ENCODE measurements at places on chromosomes 6 and 20.

GRCh38 chr20:23926944-23927872, 47.7 kb upstream of the CST5 start:
- no peak for DNase-seq

- DNase-seq = no peak
Observed at GRCh38 chr20:38804682-38805501, 605 bp upstream of the PPP1R16B start.

DNA sequence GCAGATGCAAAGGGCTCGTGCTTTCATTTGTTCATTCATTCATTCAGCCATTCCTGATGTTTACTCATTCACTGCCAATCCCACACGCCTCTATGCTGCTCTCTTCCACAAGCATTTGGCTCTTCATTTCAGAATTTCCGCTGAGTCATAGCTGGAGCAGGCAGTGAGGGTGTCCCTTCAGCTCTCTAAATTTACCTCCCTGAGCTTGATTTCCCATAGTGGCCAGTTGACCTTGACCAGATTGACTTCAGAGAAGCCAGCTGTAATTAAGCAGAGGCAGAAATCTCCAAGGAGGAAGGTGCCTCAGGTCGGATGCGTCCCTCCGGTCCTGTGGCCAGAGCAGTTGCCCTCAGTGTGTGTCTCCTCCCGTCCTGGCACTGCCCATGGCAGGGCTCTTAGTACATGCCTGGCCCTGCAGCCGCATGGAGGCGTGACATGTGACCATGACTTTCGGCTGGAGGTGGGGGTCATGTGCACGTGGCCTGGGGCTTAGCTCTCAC, 267.2 kb upstream of the ECI2 start:
- peak; percentile 34 for DNase-seq

DNA sequence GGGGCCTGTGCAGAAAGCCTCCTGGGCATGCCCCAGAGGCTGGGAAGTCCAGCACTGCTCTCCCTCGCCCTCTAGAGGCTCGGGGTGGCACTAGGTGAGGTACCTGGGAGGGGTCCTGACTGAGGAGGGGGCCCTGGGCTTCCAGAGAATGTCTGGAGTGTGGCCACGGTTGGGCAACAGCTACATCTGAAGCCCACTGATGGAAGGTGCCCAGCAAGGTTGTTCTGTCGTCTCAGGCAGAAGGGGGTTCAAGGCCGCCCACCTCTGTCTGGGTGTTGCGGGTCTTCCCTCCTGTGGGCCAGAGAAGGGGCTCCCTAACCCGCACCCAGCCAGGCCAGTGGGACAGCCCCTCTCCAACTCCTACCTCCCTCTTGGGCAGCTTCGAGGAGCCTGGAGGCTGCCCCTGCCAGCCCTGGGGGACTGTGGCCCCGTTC, 11.4 kb upstream of the VEGFA start:
- no peak for DNase-seq

- no peak for DNase-seq
Observed at GRCh38 chr6:79469376-79470246, 67.6 kb downstream of the LCA5 start.

DNA sequence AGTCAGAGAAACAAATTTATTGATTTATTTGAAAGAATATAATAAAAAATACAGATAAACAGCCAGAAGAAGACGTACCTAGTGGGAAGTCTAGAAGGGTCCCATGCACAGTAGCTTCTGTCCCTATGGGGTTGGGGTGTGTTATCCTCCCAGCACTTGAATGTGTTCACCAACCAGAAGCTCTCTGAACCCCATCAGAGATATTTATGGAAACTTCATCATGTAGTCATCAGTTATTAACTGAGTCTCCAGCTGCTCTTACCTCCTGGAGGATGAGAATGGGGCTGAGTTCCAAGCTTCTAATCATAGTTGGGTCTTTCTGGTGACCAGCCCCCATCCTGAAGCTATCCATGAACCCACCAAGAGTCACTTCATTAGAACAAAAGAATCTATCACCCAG, 15.4 kb upstream of the USP45 start:
- no peak for DNase-seq

DNA sequence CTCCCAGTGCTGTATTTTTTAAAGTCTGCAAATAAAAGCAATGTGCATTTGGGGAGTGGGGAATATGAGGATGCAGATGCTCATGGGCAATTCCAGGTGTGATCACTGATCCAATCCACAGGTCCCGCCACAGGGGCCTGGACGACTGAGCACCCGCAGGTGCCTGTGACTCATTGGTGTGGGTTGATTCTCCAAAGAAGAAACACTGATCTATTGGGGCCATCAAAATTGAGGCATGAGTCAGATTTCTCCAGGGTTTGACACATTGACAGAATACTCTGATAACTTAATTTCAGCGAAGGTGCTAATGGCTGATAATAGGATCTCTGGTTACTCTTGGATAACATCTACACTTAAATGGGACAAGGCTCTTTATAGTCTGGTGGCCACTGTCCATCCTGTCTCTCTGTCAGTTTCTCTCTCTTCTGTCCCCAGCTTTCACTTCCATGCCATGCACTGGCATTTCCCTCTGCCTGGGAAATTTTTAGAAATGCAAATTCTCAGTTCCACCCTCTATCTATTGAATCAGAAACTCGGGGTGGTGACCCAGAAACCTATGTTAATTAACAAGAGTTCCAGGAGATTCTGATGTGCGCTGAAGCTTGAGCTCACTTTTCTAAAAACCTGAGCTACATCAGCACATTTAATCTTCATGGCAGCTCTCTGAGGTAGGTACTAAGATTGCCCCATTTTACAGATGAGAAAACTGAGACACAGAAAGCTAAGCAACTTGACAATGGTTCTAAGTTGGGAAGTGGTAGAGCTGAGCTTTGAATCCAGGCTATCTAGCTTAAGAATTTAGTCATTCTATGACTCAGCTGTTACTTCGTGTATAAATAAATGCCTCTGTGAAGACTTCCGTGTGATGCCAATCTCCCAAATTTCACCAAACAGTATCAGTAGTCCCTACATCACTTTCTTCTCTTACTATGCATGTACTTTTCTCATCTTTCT, 10.2 kb upstream of the RCAN2 start:
- peak; percentile 37 for DNase-seq

GRCh38 chr6:31053873-31054272, 43.6 kb downstream of the MUC22 start:
- no peak for DNase-seq

GRCh38 chr6:15474196-15474595, 188.6 kb downstream of the DTNBP1 start:
- DNase-seq = no peak

GRCh38 chr20:8854571-8854970, 214.3 kb upstream of the PLCB4 start:
- DNase-seq = no peak

GRCh38 chr20:14333721-14334120, 3.7 kb downstream of the FLRT3 start:
- DNase-seq = no peak

- DNase-seq = no peak
Observed at GRCh38 chr6:14474816-14475215, 357.2 kb downstream of the CD83 start.

GRCh38 chr6:14396826-14397517, 279.4 kb downstream of the CD83 start:
- DNase-seq = no peak

DNA sequence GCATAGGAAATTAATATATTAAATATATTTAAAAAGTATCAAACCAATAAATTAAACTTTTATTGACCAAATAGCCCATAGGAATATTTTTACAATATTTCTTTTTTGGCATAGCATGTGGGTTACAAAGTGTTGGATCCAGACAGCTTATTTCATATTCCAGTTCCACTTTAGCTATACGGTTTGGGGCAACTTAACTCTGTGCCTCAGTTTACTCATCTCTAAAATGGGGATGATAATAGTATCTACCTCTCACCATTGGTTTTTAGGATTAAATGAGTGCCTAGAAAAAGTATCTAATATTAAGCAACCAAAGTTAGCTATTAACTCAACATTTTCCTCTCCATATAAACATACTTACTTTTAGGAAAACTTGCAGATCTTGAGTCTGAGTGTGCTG, 243.8 kb downstream of the TBC1D32 start:
- DNase-seq = no peak

- no peak for DNase-seq
Observed at GRCh38 chr20:53138454-53139262, 166.5 kb downstream of the TSHZ2 start.

- DNase-seq = no peak
Observed at GRCh38 chr6:8948733-8949132, 513.4 kb upstream of the SLC35B3 start.

GRCh38 chr6:72931325-72931887, 293.9 kb downstream of the KHDC1L start:
- no peak for DNase-seq

DNA sequence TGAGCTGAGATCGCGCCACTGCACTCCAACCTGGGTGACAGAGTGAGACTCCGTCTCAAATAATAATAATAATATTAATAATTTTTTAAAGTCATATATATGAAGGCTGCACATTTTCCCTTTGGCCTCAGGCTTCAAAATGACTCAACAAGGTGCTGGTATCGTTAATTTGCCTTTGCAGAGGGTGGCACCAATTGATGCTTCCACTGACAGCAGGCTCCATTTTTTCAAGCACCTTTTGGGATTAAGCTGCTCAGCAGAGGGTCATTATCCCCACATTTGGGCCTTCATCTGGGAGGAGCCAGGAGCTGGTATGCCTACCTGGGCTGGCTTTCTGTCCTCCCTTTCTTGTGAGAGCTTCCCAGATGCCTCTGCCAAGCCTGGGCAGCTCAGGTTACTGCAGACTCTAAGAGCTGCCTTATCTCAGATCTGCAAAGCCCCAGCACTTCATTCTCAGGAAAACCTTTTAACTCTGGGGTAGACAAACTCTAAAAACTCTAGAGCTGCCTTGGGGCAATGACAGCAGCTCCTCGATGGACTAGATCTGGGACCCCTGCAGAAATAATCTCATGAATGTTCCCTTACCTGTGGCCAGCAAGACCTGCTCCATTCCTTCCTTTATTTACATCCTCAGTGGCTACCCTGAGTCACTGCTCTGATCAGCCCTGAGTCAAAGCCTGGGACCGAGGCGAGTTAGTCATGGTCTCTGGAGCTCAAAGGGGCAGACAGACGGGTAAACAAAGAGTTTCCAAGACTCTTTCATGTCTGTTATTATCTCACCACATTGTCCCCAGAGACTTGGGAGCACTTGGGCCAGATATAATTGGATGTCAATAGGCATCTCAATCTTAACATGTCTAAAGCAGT, 80.0 kb upstream of the EYA2 start:
- DNase-seq = peak; percentile 71

DNA sequence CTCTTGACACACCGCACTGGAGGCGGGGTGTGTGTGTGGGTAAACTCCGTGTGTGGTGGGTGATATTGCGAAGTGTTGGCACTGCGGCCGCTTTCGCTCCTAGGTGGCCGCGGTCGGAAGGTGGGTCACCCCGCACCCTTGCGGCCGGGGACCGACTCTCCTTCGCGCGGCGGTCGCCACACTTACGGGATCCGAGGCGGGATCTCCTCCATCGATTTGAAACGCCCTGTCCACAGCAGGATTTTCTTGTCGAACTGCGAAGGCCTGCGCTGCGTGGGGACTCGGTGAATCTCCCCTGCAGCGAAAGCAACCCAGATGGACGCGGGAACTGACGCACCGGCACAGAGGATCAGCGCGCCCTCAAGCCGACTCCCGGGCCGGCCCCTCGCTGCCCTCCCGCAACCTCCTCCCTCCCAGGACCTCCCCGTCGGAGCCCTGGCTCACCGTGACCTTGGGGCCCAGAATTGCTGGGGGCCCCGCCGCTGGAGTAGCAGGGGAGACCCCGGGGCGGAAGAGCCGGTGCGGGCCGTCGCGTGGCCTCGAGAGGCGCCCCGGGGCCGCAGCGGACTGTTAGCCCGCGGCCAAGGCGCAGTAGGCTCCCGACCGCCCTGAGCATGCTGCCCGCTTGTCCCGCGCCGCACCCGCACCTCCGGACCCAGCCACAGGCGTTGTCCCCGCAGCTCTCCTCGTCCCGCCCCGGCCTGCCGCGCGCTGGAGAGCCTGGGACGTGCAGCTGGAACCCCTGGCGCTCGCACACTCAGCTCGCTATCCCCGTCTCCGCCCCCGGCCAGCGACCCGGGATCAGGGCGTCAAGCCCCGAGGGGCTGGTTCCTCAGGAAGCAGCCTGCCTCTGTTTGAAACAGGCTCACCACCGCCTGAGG, at the start of gene FAM162B:
Gene FAM162B (minus strand): TSS at position 759 of the 881 bp plus-strand sequence. CDS start 143 bp downstream, at position 616.
- DNase-seq = no peak

DNA sequence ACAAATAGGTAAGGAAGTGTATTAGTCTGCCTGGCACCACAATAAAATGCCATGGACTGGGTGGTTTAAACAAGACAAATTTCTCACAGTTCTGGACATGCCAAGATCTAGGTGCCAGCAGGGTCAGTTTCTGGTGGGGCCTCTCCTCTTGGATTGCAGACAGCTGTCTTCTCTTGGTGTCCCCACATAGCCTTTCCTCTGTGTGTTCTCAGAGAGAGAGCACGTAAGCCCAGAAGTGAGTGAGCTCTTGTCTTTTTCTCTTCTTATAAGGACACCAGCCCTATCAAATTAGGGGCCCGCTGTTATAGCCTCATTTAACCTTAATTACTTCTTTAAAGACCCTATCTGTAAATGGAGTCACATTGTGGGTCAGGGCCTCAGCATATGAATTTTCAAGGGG, 28.3 kb downstream of the SMPDL3A start:
- DNase-seq = no peak

DNA sequence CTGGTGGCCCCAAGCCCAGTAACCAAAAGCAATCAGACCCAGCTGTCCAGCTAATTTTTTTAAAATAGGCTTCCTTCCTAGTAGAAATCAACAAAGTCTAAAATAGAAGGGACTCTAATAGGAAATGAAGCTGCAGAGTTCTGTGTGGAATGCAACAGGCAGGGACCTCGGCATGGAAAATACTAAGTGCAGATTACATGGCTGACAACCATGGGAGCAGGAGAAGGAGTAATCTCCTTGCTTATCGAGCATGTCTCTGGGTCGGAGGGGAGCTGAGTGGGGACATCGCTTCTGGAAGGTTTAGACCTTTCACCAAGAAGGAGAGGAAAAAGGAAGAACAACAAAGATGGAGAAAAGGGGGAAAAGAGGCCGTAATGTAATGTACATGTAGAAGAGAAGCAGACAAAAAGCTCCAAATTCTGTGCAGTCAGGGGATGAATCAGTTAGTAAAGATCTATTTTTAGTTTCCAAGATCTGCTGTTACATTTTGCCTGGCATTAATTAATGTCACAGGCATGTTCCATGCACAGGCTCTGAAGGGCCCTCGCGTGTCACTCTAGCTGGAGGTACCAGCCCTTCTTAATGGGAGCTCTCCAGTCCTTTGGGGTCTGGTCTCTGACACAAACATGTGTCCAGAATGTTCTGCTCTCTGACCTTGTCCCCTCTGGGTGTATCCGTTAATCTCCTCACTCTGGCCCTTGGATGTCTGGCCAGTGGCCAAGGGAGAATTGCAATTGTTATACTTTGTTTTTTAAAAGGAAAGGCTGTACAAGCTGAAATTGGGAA, 16.6 kb upstream of the ZNF831 start:
- DNase-seq = no peak
